ENCODE measurements at places on chromosomes 3 and 15.

GRCh38 chr3:31532587-31533168, at the start of gene STT3B:
Gene STT3B, plus strand, starts transcription at chr3:31532925. Its CDS starts 74 bp downstream, at chr3:31532999.
- peak; percentile 73 for DNase-seq

DNA sequence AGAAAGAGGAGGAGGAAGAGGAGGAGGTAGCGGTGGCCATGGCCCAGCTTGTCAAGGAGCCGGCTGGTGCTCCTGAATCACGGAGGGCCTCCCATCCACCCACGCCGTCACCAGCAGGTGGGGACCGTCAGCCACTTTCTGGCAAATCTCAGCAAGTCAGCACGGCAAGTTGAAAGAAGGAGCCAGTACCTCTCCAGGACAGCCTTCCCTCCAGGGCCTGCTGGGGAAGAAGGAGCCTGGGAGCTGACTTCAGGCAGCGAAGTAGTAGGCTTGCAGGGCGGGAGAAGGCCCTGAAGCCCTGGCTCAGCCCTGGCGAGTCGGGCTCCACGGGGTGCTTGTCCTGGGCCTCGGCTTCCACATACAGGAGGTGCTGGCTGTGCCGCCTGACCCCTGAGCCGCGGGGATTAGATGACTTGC, 99.2 kb upstream of the TRPM1 start:
- no peak for DNase-seq

DNA sequence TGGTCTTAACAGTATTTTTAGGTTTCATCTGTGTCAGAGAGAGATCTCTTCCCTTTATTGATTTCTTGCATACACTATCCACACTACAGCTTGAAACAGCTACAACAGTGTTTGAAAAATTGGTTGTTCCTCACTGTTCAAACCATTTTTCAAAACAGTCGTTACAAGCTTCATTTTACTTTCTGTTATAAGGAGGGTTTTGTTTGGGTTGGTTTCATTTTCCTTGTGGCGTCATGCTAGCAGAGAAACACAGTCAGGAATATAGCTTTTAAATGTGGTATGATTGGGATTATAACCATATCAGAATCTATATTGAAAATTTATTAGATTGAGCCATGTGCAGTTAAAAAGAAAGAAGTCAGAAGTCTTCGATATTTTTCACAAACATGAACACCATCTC, 400.6 kb downstream of the ZBTB20 start:
- DNase-seq, result no peak

GRCh38 chr3:46928282-46928681, 48.3 kb downstream of the CCDC12 start:
- DNase-seq, result no peak

- no peak for DNase-seq
These were observed 125.5 kb downstream of the DIPK2A start for GRCh38 chr3:144097163-144097562.

DNA sequence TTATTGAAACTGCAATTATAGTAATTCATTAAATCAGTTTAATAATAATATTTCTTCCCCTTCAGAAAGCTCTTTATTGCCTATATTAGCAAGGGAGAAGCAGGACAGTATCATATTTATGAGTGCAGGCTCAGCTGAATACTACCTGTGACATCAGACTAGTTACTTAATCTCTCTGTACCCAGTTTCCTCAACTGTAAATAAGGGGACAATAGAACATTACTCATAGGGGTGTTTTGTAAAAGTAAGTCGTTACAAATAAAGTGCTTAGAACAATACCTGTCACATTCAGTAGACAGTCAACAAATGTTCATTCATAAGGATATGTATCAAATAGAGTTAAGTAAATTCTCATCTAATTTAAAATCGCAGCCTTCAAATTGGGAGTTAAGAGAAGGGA, 12.1 kb upstream of the VPS39 start:
- no peak for DNase-seq

All from activated CD8-positive, alpha-beta memory T cell treated with anti-CD3 and anti-CD28 coated beads for 48 hours (primary cell).